Activated CD4-positive, alpha-beta T cell treated with anti-CD3 and anti-CD28 coated beads for 24 hours (primary cell): ENCODE measurements at places on chromosomes 1 and 21.

DNA sequence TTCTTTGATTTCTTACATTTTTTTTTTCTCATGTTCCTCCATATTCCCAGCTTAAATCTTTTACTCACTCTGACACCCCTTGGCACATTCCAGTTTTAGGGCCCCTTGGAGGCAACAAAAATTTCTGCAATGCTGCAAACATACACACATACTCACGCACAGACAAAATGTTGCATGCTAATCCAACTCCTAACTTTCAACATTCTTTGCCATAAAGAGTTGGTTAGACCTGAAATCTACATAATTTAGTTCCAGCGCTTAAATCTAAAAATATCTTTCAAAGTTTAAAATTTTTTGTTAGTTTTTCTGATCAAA is 103.9 kb downstream of the PTPN14 start:
- DNase-seq = no peak

DNA sequence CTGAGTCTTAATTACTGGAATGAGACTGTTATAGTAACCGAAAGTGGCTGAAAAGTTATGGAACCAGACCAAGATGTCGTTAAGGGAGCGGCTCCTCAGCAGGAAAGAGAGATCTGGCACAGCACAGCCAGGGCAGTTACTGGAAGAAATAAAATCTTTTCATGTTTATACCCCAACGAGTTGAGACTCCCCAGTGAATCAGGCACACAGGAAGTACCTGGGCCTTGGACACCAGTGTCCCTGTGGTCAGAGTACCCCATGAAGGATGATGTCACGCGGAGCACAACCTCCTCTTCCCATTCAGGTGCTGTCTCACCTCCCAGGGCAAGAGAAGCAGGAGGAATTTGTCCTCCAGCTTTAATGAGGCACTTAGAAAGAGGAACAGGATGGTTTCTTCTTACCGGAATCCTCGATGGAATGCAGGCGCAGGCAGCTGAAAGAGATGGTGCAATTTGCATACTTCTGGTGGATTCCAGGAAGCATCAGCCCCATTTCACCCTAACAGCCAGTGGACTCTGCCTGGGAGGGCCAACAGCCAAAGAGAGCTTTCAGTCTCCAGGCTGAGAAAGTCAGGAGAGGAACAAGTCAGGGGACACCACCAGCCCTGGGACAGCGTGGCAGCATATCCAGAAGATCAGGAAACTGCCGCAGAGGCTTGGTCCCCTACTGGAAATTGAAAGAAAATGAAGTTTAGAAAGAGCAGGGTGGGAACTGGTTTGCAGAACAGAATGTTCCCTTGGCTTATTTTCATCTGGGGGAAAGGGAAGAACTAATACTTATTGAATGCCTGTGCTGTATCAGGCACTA is 35.9 kb upstream of the CTTNBP2NL start:
- DNase-seq = no peak

DNA sequence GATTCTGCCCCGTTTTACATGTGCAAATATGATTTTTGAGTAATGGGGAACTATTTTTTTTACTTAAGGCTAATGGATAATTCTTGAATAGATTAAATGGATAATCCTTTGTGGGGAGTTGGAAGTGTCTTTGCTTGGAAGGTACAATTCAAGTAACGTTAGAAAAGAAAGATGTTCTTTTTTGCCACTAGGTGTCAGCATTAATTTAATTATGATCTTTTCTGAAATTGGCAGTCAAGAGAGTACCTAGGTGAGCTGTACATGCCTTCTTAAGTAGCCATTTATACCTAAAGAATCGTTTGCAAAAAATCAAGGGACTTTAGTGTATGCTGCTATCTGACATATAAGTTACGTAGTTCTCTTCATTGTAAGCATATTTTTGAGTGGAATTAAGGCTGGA is 2.2 kb downstream of the FBXO28 start:
- no peak for DNase-seq

GRCh38 chr1:43531906-43532584 is 1.4 kb downstream of the PTPRF start:
- DNase-seq = no peak

GRCh38 chr21:10272216-10272615 is 249.2 kb upstream of the TPTE start:
- no peak for DNase-seq

- no peak for DNase-seq
These were observed 67.2 kb downstream of the TEX35 start for GRCh38 chr1:178580096-178580495.

DNA sequence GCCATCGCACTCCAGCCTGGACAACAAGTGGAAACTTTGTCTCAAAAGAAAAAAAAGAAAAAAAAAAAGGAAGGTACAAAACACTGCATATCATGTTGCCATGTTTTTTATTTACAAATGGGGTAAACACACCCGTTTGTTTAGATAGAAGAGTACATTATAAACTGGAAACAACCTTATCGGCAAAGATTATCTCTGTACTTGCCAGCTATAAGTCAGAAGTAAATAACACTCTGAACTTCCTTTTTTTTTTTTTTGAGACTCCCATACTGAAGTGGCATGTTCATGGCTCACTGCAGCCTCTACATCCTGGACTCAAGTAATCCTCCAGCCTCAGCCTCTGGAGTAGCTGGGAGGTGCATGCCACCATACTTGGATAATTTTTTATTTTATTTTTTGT is 21.9 kb downstream of the USP48 start:
- DNase-seq = no peak

DNA sequence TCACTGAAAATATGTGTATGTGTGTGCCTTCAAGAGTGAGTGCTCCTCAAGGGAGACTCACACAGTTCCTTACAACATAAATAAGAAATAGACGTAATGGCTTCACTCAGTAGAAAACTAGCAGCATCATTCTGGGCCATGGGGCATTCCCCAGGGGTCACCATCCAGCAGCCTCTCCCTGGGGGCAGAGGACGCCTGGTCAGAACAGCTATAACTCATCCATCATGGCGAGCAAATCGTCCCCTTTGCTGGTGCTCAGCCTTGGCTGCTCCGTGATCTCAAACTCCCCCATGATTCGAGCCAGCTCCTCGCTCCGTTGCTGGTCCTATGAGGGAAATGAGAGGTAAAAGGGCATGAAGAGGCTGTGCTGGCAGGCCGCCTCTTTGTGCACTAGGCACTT is 20.2 kb upstream of the LSM10 start:
- DNase-seq = no peak

- DNase-seq = no peak
These were observed 20.6 kb downstream of the ZBTB37 start for GRCh38 chr1:173888749-173889148.

GRCh38 chr1:83845437-83846071 is 153.4 kb downstream of the TTLL7 start:
- DNase-seq = no peak

DNA sequence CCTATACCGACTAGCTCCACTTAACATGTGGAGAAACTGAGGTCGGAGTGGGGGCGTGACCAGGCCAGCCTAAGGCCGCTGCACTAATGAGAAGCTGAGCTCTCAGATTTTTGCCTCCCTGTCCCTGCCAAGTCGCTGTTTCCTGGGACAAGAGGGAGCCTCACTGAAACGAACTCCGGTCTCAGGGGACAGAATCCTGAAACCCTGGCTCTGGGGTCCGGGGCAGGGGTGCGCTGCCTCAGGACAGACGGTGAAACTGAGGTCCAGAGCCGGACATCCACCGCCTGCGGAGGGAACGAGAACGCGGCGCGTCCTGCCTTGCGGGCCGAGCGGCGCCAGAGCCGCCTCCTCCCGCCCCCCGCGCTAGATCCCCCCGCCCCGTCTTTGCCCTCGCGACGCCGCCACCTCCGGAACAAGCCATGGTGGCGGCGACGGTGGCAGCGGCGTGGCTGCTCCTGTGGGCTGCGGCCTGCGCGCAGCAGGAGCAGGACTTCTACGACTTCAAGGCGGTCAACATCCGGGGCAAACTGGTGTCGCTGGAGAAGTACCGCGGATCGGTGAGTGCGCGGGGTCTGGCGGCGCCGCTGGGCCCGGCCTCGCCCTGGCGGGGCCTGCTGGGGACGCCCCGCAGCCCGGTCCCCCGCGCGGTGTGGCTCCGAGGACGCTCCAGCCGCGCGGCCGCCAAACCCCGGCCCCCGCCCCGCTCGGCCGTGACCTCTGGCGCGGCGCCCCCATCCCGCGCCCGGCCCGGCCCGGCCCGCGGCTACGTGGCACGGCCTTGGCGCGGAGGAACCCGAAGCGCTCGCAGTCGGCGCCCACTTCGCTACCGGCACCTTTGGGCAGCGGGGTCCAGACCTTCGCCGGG is at the start of gene GPX7:
Gene GPX7, plus strand, starts transcription at position 381 of the 865 bp plus-strand sequence. Its CDS starts 39 bp downstream, at position 420.
- peak; percentile 24 for DNase-seq

DNA sequence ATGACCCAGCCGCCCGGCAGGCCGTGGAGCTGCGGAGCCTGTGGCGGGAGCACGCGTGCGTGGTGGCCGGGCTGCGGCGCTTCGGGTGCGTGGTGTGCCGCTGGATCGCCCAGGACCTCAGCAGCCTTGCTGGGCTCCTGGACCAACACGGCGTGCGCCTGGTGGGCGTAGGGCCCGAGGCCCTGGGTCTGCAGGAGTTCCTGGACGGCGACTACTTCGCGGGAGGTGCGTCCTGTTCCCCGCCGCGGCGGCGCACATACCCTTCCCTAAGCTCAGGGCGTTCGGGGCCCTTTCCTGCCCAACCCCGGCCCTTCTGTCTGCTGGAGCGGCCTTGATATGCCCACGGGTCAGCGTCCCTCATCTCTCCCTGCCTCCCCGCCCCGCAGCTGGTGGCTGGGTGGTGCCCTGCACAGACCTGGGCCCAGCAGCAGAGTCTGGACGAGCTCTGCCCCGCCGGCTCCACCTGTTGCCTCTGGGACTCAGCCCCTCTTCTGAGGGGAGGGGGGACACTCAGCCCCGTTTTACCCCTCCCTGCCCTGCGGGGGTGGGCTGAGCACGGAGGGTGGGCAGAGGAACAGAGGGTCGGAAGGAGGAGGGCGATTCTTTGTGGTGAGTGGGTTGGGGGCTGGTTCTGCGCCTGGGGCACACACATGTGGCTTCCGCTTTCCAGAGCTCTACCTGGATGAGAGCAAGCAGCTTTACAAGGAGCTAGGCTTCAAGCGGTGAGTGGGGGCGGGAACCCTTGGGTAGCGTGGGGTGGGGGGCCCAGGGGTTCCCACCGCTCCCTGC is 688 bp downstream of the PRXL2B start:
- no peak for DNase-seq

GRCh38 chr1:224534731-224535130 is 81.4 kb upstream of the CNIH3 start:
- DNase-seq = no peak

DNA sequence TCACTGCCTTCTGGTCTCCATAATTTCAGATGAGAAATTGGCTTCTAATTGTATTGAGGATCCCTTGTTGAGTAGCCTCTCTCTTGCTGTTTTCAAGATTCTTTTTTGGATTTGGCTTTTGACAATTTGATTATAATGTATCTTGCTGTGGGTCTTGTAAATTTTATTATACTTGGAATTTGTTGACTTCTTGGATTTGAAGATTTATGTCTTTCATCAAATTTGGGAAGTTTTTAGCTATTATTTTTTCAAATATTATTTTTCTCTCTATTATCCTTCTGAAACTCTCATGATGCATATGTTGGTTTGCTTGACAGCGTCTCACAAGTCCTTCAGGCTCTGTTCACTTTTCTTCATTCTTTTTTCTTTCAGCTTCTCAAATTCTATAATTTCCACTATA is 126.1 kb downstream of the C1orf94 start:
- no peak for DNase-seq

- DNase-seq = no peak
These were observed 471.7 kb upstream of the VAMP3 start for GRCh38 chr1:7299329-7299799.

DNA sequence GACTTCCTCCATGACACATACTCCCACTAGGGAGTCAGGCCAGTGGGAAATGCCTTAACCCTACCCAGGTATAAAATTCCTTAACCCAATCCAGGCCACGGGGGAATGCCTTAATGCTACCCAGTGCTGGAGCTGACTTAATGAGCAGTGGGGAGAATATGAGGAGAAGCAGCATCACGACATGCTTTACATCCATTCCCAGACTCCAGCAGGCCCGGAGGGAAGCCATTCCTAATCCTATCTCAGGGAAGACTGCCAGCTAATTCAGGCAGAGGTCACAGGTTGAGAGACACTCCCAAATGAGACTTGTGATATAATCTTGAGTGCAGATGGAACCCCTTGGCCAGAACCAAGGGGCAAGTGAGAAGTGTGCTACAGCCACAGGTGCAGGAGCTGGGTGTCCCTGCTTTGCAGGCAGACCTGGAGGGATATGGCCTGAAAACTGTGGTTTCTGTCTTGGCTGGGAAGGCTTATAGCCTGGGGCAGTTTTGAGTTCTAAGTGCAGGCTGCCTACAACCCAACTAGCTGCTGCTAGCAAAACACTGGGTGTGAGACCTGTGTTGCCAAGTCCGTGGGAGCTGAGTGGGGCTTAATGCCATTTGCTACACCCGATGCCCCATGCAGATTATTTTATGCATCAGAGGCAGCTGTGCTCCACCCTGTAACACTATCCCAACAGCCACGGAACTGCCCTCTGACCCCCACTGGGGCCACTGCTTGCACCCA is 45.1 kb upstream of the GUCA2A start:
- DNase-seq = no peak

GRCh38 chr1:67158401-67158800 is 7.9 kb upstream of the IL23R start:
- no peak for DNase-seq
